ENCODE measurements at places on chromosomes 11 and 22.

GRCh38 chr11:44621140-44621681, 55.7 kb downstream of the CD82 start:
- DNase-seq: no peak

GRCh38 chr11:17381156-17381555, 7.3 kb downstream of the KCNJ11 start:
- no peak for DNase-seq

DNA sequence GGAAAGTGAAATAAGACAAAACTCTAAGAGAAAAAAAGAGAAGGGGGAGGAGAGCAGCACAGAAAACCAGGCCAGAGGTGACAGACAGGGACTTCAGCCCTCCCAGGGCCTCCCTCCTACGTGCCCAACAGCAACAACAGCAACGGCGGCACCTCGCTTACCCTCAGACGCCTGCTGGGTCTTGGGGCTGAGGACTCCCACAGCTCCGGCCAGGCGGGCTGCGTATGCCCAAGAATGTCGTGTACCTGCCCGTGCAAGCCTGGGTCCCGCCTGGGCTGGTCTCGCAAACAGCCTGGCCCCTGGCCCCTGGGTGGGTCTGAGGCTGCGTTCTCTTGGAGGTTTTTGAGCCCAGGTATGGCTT, 30.5 kb downstream of the ARAP1 start:
- DNase-seq: no peak

DNA sequence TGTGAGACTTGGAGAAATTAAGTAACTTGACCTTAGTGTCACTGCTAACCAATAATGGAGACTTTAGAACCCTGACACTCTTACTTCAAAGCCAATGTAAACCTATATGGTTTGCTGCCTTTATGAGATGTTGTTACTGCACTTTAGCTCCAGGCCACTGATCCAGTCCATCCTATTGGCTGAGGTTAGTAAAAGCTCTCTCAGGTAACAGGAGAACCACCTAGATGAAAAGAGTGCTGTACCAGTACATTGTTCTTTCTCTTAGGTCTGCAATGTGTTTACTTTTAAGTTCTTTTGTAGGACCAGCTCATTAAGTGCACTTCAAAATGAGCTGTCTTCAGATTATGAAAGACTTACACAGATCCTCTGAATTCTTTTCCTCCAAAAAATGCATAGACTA, 994.0 kb upstream of the FAT3 start:
- no peak for DNase-seq

DNA sequence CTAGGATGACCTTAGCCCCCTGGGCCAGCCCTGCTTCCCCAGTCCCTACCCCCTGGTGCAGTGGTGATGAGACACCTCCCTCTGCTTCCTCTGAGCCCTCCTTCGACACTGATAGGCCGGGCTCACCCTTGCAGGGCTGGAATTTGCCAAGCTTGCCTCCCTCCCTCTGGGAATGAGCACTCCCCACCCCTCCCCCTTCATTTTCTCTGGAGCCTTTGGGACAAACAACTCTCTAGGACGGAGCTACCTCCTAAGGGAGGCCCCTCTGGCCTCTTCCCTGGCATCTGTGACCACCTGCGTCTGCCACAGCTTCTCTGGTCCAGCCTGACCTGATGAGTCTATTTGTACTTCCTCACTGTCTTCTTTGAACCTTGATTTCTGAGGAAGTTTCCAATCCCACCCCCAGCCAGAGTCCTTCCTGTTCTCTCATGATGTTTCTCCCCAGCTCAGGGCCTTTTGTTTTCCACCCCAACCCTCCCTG, 53.3 kb upstream of the ADA2 start:
- DNase-seq: no peak

DNA sequence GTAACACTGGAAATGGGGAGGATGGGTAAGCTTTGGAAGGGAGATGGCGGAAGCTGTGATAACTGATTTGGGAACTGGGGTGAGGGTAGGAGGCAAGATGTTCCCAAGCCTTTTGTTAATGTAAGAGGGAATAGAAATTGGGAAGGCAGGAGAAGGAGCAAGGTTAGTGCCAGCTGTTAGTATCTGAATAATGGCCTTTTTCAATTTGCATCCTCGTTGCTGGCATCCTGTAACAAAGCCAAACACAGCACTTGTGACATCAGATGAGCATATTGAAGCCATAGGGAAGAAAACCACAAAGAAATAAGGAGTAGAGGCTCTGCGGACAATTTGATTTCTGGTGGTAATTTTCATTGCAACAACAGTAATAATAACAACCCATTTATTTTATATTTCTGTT, 70.9 kb upstream of the CLMP start:
- no peak for DNase-seq

GRCh38 chr11:119319700-119320239, 2.8 kb upstream of the MCAM start:
- no peak for DNase-seq

- DNase-seq: no peak
These were observed 383 bp upstream of the TMEM223 start for GRCh38 chr11:62792202-62792575.

- no peak for DNase-seq
These were observed 50.9 kb downstream of the THAP12 start for GRCh38 chr11:76329983-76330382.

GRCh38 chr11:68621826-68622225, 62.5 kb upstream of the GAL start:
- DNase-seq: no peak

GRCh38 chr22:42288791-42289190, 18.3 kb upstream of the TCF20 start:
- no peak for DNase-seq

DNA sequence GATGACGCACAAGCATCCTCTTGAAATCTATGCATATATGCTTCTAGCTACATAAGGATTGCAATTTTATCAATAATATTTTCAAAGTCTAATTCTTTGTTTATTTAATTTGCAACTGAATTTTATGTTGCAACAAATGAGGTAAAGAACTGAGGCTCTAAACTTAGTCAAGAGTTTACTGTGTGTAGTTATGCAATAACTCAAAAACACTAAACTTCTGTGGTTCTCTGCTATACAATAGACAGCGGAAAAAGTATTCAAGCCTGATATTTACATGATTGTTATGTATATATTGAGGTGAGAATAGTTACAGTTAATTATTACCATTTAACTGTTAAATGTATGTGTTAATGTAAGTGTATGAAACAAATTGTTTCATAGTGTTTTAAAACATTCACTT, 32.9 kb downstream of the MSANTD4 start:
- DNase-seq: no peak

DNA sequence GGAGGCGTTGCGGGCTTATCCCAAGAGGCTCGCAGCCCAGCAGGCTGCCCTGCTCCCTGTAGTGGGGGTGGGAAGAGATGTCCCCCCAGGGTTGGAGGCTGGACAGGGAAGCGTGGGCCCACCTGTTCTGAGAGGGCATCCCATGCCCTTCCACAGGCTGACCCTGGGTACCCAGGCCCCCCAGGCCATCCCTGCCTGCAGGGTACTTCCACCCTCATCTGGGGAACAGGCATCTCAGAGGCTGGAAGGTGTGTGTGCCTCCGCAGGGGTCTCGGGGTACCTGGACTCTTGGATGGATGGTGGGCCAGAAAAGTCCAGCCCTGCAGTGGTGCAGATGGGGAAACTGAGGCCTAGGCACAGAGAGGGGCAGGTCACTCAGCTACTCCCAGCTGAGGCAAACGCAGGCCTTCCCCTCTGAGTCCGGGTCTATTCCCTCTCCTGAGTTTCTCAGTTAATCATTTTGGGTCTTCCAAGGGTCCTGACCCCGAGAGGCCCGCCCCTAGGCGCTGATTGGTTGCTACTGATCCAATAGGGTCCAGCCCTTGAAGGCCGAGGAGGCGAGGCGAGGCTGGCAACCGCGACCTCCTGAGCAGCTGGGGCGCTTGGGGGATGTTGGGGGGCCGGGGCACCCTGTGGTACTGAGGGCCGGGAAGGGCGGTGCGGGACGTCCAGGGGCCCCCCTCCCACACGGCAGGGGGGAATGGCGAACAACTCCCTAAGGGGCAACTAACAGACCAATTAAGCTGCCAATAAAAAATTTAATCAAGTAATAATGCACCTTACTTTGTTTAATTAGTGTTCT, 23.8 kb downstream of the FLRT1 start:
- DNase-seq: no peak

DNA sequence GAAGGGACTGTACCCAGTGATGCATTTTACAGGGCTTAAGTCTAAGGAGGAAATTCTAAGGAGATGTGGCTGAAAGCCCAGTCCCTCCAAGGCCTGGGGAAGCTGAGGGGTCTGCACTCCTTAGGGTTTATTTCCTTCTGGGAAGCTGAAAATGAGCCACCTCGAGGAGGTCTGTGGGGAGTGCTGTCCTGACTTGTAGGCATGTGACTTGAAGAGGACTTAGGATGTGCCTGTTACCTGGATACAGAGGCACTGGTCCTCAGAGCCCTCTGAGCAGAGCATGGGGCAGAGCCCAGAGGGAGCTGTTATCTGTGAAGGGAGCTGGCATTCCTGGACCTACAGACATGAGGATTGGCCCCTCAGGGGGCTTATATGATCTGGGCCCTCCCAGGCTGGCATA, 77.1 kb downstream of the TP53I11 start:
- DNase-seq: no peak

DNA sequence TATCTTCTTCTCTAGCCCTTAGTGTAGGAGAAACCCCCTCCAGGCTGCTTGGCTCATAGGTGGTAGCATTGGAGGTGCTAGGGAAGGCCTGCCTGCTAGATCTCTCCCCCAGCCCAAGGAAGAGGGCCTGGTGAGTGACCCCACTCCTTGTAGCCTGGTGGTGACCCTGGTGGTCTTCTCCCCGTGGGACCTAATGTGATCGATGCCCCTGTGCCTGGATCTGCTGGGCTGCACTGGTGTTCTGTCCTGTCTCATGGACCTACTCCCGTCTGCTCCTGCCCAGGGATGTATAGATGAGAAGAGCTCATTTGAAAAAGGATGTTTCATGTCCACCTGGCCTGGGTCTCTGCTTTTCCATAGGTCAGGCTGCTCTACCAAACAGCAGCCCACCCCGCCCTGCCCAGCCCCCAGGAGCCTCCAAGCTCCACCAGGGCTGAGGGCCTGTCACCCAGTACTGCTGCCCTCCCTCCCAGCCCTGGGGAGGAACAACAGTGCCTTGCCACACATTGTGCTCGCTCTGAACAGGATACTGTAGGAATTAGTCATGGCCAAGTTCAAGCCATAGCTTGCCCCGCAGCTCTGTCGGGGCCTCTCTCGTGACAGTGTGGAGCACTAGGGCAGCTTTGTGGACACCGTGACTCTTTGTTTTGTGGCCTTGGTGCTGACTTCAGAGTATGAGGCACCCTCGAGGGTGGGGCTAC, 19.7 kb downstream of the SLC37A2 start:
- peak; percentile 56 for DNase-seq

- no peak for DNase-seq
These were observed 85.5 kb downstream of the ENTHD1 start for GRCh38 chr22:39808081-39808480.

DNA sequence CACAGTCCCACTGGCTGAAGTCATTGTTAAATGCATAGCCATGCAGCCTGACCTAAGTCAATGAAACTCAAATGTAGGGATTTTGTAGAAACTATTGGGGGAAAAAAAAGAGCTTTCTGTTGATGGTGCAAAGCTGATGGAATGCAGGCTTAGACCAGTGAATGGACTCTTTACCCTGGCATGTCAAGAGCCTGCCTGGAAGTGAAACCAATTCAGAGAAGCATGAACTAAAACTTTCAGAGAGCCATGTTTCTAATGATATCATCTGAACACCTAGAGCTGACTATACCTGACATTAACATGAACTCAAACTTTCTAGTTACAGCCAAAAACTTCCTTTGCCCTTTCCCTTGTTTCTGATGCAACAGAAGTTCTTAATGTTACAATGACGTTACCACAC, 89.0 kb downstream of the APIP start:
- DNase-seq: no peak

- no peak for DNase-seq
These were observed 37.7 kb upstream of the MMP12 start for GRCh38 chr11:102912482-102912830.

DNA sequence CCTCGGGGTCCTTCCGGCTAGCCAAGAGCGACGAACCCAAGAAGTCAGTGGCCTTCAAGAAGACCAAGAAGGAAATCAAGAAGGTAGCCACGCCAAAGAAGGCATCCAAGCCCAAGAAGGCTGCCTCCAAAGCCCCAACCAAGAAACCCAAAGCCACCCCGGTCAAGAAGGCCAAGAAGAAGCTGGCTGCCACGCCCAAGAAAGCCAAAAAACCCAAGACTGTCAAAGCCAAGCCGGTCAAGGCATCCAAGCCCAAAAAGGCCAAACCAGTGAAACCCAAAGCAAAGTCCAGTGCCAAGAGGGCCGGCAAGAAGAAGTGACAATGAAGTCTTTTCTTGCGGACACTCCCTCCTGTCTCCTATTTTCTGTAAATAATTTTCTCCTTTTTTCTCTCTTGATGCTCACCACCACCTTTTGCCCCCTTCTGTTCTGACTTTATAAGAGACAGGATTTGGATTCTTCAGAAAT, 1.9 kb upstream of the GCAT start:
- no peak for DNase-seq

GRCh38 chr22:40200795-40201530, 23.2 kb downstream of the TNRC6B start:
- no peak for DNase-seq

DNA sequence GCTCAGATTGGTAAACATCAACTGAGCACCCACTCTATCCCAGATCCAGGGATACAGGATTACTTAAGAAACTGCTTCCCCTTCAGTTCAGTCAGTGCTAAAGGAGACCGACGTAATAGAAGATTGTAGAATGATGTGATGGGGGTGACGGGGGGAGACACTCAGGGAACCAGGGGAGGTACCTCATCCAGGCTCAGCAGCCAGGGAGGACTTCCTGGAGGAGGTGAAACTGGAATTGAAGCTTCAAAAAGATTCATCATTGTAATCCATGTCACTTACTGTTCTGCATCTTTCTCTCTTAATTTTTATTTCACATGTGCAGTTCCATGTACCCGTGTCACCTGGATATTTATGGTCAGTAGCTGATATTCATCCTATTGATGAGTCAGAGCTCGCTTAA, 19.1 kb upstream of the TEF start:
- DNase-seq: no peak

DNA sequence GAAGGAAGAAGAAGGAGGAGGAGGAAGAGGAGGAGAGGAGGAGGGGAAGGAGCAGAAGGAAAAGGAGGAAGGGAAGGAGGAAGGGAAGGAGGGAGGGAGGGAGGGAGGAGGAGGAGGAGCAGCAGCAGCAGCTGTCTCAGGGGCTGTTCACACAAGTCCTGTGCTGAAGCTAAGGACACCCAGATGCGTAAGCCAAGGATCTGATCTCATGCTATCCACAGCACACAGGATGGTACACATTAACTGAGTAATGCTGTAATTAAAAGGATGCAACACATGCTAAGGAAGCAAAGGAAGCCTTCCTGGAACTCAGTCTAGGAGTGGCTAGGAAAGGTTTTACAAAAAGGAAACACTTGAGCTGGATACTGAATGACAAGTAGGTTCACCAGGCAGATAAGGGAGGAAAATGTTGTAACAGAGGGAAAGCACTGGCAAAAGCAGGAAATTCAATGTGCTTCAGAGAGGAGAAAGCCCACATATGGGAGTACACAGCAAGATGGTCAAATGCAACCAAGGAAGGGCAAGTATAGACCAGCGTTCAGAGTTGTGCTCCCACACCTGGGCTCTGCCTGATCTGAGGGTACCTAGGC, 32.0 kb downstream of the TRIM66 start:
- no peak for DNase-seq
